ENCODE measurements at places on chromosomes 5 and 9.

DNA sequence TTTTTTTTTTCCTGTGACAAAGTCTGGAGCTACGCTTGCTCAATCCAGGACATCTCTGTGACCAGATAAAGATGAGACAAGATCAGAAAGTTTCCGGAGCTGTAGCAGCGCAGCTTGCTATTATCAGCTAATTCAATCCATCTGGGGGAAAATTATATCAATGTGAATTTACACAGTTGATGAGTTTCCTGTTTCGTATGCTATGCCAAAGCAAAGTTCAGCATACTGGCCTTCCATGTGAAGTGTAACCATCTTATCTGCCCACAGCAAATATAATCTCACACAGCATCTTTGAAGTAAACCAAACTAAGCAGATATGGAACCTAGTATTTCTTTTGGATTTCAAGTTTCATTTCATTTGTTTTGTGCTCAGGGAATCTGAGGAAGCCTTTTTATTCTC, 1767.7 kb downstream of the EFNA5 start:
- peak; percentile 16 for DNase-seq

DNA sequence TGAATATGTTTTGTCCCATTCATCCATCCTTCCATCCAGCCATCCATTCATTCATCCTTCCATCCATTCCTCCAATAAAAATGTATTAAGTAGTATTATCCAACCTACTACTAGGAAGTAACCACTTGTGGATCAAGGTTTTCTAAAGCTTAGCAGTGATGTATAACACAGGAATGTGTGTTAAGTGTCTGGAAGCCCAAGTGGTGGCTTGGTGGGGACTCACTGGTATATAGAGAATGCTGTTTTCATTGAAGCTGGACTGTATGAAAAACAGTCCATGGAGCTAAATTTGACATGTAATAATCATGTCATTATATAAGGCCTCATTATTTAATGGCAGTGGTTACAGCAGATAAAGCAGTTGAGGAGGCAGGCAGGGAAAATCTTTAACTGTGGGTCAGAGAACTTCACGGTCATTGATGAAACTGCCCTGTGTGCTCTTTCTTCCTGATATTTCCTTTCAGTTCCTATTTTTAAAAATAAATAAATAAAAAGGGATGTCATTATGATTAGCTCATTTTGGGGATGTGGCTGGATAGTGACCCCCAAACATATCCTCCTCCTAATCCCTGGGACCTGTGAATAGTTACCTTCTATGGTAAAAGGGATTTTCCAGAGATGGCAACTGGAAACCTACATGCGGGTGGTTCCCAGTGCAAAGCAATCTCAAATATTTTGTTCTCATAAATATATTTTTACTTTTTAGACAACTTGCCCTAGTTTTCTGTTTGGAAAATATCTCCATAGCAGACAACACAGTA, 82.3 kb downstream of the DAPK1 start:
- DNase-seq, result no peak

GRCh38 chr9:129278391-129279237, 100.6 kb upstream of the IER5L start:
- DNase-seq, result no peak

DNA sequence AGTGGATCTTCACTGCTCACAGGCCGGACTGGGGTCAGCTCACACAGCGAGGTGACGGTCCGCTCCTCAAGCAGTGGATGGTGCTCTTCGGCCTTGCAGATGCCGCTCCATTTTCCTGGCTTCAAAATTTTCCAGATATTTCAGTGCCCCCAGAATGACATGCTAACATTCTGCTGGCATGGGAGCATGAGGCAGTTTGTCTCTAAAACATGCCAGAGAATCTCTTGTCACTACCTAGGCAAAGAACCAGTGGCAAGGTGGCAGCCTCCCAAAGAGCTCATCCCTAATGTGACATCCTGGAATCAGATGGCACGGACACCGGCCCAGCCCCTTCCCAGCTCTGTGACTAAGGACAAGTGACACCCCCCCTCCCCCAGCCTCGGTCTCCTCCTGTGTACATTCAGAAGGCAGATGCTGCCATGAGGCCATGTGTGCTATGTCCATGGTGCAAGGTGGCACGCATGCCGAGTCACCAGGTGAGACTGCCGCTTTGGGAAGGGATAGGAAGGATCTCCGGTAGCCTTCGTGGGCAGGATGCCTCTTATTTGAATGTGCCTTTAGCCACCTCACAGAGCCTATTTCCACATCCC, 2.7 kb downstream of the S1PR3 start:
- DNase-seq, result no peak

DNA sequence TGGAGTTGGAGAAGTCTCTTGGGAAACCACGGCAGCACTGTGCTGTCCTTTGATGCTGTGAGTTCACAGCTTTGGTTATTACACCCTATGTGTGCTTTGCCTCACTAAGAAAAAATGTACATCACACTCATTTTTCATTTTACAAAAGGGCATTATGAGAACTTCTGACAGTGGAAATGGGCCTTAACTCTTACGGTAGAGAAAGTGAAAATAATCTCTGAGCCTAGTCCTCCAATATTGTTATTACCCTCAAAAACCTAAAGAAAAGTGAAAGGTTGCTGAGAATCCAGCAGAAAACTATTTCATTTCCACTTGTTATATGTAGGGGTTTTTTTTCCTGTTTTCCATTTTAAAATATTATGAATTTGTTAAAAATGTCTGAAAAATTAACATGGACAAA, 8.2 kb upstream of the OR13D1 start:
- no peak for DNase-seq

DNA sequence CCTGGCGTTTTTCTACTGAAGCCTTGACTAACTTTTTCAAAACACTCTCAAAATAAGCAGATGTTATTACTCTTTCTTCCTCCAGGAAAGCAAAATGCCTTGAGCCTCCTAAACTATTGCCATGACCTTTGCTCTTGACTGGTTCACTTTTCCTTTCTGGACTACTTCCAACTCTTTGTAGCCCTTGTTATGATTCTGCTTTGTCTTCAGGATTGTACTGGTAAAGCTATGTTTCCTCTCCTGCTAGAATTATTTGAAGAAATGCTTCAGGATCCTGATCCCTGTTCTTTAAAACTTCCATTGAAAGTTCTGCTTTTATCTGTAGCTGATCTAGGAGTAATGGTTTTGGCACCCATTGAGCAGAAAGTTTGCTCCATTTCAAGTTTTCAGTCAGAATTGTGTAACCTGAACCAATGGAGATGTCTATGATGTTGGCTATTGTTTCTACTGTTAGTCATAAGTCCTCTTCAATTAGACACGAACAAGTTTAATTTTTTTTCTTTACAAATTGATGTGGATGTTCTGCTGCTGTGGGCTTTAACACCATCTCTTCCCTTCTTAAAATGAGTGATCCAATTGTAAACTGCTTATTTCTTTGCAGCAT, 1356.4 kb downstream of the EFNA5 start:
- no peak for DNase-seq

DNA sequence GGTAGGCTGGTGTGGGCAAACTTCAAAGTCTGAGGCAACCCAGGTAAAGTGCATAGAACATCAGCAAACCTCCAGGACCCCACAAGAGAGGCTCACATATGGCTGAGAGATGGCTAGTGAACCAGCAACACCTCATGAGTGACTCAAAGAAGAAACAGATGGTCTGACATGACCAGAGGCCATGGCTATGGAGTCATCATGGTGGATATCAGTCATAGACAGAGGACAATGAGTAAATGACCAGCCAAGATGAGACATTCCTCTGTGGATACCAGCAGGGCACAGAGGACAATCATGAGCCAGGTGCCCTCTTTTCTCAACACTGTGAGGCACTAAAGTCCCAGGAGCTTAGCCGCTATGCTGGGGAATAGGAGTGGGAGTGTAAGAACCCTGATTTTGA, 180.8 kb downstream of the RASEF start:
- peak; percentile 11 for DNase-seq

Data from HFF-Myc (cell line).